ENCODE measurements at places on chromosomes 5 and 9.
A peak's percentile ranks its signal among the peaks of the same experiment; 100 is the strongest.

- DNase-seq = peak; percentile 51
Observed at GRCh38 chr5:75057561-75057960, 5.2 kb upstream of the GCNT4 start.

GRCh38 chr9:91012933-91013841 is 211.6 kb downstream of the SYK start:
- no peak for DNase-seq

DNA sequence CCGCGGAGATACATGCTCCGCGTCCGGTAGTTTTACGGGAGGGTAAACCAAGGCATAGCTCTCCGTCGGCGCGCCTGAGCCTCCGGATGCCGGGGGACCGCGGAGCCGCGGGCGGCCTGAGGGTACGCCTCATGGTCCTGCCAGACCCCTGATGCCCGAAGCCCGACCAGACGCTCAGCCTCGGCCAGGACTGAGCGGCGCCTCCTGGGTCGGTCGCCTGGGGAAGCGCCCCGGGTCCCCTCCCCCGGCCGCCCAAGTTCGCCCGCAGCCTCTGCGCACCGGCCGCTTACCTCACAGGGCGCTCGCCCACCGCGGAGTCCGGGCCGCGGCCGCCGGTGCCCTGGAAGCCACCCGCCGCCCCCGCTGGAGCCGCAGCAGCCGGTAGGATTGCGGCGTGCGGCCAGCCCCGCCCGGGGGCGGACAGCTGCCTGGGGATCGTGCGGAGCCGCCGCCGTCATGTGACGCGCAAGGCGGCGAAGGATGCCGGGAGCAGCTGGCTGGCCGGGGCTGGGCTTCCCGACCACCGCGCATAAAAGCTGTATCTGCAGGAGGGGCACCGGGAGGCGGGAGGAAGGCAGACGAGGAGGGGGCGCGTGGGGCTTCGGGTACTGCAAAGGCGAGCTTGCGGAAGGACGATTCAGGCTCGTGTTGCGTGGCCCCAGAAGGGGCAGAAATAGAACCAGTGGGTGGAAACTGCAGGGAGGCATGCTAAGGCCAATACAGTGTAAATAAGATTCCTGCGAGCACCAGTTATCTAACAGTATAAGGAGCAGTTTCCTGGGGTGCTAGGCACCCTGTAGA is at the start of gene FBXO10:
Gene FBXO10 (minus strand): TSS at position 460 of the 801 bp plus-strand sequence. CDS start 34,612 bp downstream, outside the sequence.
- DNase-seq = peak; percentile 11

DNA sequence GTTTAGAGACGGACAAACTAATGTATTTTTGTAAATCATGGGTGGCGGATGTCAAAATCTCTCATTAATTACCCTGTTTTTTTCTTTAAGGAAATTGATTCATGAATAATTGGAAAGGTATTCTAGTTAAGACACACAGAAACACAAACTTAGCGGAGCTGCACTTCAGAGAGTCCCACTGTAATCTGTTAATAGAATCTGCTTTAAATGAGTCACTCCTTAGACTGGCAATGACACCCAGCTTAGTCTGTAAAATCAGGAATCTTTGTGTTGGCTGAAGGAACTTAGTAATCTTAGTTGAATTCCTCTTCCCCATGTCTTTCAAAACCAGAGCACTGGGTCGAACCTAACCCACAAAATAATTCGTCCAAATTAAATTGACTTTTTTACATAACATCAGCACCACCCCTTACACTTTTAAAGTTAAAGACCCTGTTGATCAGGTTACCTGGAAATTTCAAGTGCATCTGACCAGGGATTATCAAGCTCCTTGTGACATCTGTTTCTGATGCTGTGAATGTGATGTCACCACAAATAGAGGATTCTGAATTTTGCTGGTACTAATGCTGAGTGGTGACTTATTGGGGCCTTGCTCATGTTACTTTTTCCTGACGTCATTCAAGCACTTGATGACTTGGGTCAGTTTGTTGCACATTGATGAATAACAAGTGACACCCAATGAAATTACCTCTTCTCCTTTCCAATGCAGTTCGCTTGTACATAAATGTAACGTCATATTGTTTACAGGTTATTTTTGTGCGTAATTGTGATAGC is 313.6 kb downstream of the KCTD16 start:
- no peak for DNase-seq

DNA sequence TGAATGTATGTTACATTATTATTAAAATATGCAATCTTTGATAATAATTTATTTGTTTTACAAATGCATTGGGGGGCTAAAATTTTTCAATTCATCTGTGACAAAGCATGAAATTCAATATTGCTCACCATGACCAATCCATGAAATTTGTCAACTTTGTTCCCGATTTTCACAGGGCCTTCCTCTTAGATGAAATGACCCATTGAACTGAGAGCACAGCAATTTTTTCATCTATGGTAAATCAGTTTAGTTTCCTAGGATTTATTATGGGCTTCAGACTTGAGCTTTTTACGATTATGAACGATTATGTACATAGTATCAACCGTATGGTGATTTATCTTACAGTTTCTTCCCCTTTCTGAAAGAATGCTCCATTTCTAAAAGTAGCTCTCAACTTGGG is 157.3 kb downstream of the KIAA0825 start:
- no peak for DNase-seq

DNA sequence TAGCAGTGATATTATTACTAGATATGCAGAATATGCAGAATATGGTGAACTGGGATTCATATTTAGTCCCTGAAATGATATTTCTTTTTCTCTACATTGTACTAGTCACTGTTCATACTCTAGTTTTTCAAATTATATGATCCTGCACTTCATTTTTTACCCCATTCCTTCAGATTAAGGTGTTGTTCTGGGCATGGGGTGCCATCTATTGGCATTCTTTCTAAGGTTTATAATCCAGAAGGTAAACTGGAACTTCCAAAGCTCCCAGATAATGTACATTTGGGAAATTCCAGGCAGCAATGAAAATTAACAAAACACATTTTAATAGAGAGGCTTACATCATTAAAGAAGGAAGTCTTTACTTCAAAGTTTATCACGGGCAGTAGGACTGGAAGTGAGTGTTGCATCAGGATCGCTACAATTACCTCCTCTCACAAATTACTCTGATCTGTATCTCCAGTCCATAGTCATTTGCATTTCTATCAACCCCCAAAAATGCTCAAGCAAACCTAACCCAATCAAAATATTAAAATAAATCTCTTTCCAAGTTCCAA is 12.5 kb downstream of the RFX3 start:
- no peak for DNase-seq

GRCh38 chr5:2912741-2913140 is 161.3 kb upstream of the IRX2 start:
- no peak for DNase-seq

GRCh38 chr9:137739371-137740309 is 120.8 kb downstream of the EHMT1 start:
- DNase-seq = no peak

DNA sequence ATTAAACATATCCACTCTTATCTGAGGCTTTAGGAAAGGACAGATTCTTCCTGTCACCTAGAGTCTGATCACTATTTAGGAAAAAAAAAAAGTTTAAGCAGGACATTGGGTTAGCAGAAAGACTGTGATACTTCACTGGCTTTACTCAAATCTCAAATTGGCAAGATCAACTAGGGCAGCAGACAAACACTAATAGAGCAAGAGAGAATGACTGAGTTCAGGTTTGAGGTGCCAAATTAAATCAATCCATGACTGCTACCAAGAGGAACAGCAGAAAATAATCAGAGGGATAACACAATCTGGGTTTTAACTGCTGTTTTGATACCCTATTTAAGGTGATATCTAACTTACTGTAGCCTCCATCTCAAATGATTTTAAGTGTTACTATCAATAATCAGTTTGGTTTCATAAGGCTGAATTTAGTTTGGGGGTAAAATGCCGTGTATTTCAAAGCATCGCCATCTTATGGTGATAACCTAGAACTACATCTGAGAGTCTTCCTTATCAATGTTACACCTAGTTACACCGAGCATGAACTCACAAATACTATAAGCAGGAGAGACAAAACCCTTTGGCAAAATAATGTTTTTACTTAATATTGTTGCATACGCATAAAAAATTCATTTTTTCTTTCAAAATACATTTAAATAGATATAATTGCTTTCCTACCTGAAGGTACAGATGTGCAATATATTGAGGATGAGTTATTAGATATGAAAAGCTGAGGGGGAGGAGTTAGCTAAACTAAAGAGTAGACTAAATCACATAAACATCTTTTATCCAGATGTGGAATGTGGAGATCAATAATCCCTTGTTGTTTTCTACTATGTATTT is 286.4 kb upstream of the CDH12 start:
- DNase-seq = no peak

GRCh38 chr5:156312897-156313694 is 13.9 kb upstream of the SGCD start:
- DNase-seq = no peak

- DNase-seq = no peak
Observed at GRCh38 chr9:78927099-78927940, 630.4 kb downstream of the PSAT1 start.

GRCh38 chr9:27181381-27181780 is 72.4 kb downstream of the TEK start:
- no peak for DNase-seq

- no peak for DNase-seq
Observed at GRCh38 chr5:172571413-172571812, 69.7 kb upstream of the NEURL1B start.

DNA sequence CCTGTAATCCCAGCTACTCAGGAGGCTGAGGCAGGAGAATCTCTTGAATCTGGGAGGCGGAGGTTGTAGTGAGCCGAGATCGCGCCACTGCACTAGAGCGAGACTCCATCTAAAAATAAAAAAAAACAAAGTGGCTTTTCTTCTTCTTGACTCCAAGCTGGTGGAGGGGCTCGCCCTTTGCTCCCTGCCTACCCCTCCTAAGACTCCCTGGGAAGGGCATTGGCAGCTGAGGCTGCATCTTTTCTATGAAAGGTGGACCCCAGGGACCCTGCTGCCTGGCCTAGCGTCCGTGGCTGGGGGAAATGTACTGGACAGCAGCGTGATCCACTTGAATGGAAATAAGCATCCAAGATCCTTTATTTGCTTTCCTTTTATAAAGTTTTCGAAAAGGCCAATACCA is 24.0 kb downstream of the ROPN1L start:
- DNase-seq = no peak

DNA sequence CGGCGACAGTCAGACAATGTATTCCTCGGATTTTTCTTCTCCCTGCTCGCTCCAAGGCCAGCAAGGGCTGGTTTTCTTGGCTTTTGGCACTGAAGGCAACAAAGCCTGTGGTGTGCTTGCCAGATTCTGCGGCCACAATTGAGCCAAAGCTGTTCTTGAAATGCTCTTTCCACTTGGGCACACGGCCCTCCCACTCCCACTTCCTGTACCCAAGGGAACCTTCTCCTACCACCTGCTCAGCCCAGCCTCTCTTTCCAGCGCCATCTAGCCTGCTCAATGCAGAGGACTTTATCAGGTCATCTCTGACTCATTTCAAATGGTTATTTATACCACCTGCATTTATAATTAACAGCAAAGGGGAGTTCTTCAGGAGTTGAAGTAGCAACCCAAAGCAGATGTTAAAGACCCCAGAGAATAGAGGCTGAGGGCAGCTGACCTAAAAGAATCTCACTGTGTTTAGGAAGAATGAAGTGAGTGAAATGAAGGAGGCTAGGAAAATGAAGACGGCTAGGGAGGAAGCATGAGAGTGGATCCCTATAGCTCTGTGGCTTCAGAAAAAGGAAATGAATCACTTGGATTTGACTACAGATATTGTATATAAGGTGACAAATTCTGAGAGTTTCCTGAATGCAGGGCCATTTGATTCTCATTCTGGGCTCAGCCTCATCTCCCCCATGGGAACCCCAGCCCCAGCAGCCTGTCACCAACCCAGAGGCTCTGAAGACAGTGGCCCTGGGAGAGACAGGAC is 439.0 kb downstream of the ENC1 start:
- no peak for DNase-seq

- DNase-seq = no peak
Observed at GRCh38 chr9:116280529-116280928, 126.9 kb downstream of the PAPPA start.

DNA sequence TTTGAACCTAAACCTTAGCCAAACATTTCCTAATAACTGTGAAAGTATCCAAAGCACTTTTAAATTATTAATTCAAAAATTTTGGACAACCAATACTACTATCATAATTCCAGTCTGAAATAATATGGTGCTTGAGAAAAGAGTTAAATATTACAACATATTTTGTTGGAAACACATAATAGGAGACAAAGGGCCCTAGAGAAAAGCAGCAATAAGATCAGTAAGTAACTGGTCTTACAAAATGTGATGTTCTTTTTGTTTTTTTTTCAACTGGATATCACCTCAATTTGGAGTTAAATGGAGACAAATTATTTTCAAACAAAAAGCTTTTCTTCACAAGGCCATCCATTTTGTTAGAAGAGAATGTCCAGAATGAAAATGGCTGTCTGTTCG is 21.1 kb downstream of the SRFBP1 start:
- DNase-seq = no peak

GRCh38 chr5:123874600-123875201 is 362.7 kb downstream of the CSNK1G3 start:
- no peak for DNase-seq

- DNase-seq = no peak
Observed at GRCh38 chr9:124222918-124223720, 34.6 kb upstream of the NEK6 start.

- DNase-seq = no peak
Observed at GRCh38 chr9:69317081-69317480, 7.9 kb upstream of the ENTREP1 start.

GRCh38 chr5:14467886-14468285 is 113.7 kb upstream of the OTULINL start:
- no peak for DNase-seq

- no peak for DNase-seq
Observed at GRCh38 chr5:66207800-66208561, 63.9 kb downstream of the SREK1 start.

DNA sequence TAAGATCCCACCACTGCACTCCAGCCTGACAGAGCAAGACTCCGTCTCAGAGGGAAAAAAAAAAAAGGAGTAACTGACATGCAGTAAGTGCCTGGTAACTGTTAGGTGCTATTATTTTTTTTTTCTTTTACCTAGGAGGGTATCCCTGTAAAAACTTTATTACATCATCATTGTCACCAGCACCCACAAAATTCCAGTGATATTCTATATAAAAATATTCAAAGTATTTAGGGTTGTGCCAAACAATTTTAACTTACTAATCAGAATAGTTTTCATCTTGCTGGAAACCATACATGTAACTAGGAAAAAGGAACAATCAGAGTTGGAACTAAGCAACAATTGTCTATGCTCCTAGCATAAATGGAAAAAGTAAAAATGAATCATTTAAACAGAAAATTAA is 112.4 kb downstream of the SSBP2 start:
- no peak for DNase-seq

DNA sequence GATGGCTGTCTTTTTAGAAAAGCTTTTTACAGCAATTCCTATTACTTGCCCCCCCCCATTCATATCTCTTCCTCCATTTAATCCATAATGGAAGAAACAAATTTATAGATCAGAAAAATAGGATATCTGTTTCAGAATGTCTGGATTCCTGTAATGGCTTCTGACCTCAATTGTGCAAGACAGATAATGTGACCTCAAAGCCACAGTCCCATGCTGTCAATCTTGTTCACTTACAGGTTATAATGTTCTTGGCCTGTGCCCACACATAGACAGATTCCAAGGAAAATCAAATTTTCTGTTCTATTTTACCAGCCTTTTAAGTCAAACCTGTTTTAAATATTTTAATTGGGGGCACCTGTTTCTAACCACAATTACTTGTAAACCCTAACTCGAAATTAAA is 143.4 kb downstream of the ENTREP1 start:
- DNase-seq = no peak

- no peak for DNase-seq
Observed at GRCh38 chr5:15740383-15740782, 240.4 kb downstream of the FBXL7 start.

- no peak for DNase-seq
Observed at GRCh38 chr5:56108246-56108645, 113.5 kb upstream of the IL6ST start.
